B cell (primary cell): ENCODE measurements at places on chromosomes 16 and 17.

DNA sequence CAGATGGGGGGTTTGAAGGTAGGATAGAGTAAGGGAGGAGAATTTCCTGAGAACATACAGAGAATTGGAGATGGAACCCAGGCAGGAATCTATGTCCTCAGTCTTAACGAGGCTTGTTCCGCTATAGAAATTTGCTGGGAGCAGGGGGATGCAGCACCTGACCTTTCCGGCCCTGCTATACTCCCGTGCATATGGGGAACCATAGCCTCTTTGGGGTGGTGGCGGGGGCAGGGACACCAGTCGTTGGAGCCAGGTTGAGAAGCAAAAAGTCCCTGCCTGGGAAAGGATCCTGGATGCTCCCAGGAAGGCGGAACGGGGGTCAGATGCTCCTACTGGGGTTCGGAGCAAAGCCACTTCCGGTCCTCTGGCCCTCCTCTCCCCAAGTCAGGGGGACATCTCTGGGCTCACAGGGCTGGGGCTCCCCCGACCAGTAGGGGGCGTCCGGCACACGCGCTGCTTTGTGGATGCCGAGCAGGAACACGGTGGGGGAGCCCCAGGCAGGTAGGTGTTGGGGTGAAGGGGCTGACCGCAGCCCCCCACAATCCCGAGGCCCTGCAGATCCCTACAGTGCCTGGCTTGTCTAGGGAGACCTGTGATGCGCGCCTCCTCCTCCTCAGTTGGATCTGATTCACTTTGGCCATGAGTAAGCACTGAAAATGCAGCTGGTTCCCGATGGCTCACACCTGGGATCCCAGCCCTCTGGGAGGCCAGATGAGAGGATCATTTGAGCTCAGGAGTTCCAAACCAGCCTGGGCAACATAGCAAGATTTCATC, 15.5 kb upstream of the TFAP4 start:
- peaks cover 7% of the 10 kb centered on the region for H3K4me1 ChIP-seq
- H3K4me3 ChIP-seq = no peak overlapping the region
- H3K27me3 ChIP-seq = no peaks in the 10 kb centered on the region

- no peaks in the 10 kb centered on the region for H3K27me3 ChIP-seq
- DNase-seq = no peak
- peaks cover 20% of the 10 kb centered on the region for H3K4me1 ChIP-seq
- H3K36me3 ChIP-seq = no peaks in the 10 kb centered on the region
- H3K4me3 ChIP-seq = no peak overlapping the region
- no peak overlapping the region for H3K27ac ChIP-seq
Measured at GRCh38 chr16:10558746-10559641, 21.4 kb downstream of the EMP2 start.

GRCh38 chr17:82408938-82409318, 9.2 kb upstream of the HEXD start:
- no peak overlapping the region for H3K27ac ChIP-seq
- no peak for DNase-seq
- no peak overlapping the region for H3K4me3 ChIP-seq
- no peaks in the 10 kb centered on the region for H3K36me3 ChIP-seq
- H3K27me3 ChIP-seq = no peaks in the 10 kb centered on the region

- no peak for DNase-seq
- no peak overlapping the region for H3K27ac ChIP-seq
- no peak overlapping the region for H3K4me3 ChIP-seq
- H3K4me1 ChIP-seq = peaks cover 61% of the 10 kb centered on the region
- no peaks in the 10 kb centered on the region for H3K27me3 ChIP-seq
- H3K36me3 ChIP-seq = no peaks in the 10 kb centered on the region
Measured at GRCh38 chr17:76420356-76421043, 32.5 kb downstream of the UBE2O start.

DNA sequence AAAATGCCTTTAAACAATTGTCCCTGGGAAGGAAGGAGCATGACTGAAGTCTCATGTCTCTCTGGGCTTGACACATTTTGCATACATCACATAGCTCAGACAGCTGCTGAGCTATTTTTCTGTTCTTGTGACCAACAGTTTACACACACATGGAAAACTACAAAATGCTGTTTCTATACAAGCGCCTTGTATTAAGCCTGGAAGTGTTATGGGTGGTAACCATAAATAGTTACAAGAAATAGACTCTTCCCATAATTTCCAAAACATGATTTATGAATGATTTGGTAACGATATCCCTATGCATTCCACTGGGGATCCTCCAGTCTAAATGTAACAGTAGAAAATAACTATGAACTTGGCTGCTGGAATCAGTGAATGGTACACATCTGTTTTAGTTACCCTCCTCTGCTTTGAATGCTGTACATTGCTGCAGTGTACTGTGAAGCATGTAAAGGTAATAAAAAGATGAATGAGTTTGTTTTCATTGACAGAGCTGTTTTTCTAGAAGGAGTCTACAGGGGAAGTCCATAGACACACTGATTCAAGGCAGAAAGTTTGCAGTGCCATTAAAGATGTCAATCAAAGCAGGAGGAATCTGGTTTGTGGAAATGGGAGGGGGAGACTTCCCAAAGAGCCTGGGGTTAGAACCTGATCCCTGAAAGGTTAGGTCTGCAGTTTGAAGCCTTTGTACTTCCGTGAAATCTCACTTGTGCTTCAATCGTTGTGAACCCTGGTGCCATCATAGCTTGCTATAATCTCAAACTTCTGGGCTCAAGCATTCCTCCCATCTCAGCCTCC, 5.0 kb downstream of the ACSF2 start:
- no peaks in the 10 kb centered on the region for H3K27me3 ChIP-seq
- H3K4me3 ChIP-seq = no peak overlapping the region
- peaks cover 13% of the 10 kb centered on the region for H3K4me1 ChIP-seq
- peaks cover 7% of the 10 kb centered on the region for H3K36me3 ChIP-seq
- H3K27ac ChIP-seq = no peak overlapping the region

- no peaks in the 10 kb centered on the region for H3K27me3 ChIP-seq
- H3K27ac ChIP-seq = no peak overlapping the region
- DNase-seq = peak; percentile 27
- H3K4me3 ChIP-seq = no peak overlapping the region
Measured at GRCh38 chr16:58419241-58419990, 27.1 kb downstream of the GINS3 start.

DNA sequence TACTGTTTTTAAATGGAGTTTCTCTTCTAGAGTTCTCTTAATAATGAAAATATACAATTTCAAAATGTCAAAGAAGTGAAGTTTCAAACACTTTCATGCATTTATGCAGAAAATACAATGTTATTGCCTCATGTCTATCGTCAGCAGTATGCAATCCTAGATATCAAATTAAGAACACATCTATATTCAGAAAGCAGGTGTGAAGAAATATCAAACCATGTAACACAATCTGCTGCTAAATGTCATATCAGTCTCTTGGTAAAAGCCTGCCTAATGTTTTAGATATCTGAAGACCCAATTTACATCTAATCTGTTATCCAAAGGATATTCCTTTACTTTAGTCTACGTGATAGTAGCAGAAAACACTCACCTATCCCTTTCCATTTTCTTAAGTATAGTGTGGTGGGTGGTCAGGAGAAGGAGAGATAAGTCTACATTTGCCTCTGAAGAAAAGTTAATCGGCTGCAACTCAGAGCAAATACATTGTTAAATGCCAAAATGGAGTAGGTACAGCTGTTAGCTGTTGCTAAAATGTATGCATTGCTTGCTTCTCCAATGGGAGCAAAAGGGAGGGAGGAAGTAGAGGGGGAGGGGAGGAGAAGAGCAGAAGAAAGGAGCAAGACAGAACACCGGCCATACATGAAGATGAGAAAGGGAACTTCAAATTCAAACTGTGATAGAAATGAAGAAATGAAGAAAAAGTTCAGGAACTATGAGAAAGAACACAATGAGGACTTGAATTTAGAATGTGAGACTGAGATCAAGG, 64.9 kb downstream of the ITFG1 start:
- H3K4me3 ChIP-seq = no peak overlapping the region
- H3K27ac ChIP-seq = no peak overlapping the region
- H3K4me1 ChIP-seq = peaks cover 13% of the 10 kb centered on the region
- H3K36me3 ChIP-seq = no peaks in the 10 kb centered on the region

DNA sequence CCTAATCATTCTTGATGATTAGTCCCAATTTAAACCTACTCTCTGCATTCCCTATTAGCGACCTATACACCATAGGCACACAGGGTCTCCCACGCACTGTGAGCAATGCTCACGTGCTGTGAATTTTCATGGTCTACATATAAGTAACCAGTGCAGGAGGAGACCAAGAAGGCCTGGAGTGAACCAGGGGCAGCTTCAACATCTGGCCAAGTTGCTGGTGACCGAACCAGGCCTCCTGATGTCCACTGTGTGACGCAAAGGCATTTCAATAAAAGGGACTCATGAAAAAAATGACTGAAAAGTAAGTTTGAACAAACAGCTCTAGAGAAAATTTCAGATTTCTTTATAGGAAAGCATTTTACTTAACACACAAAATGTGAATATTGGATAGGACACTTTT, 107.0 kb downstream of the ZFHX3 start:
- H3K27ac ChIP-seq = no peak overlapping the region
- H3K4me1 ChIP-seq = no peaks in the 10 kb centered on the region
- no peaks in the 10 kb centered on the region for H3K36me3 ChIP-seq
- H3K4me3 ChIP-seq = no peak overlapping the region
- DNase-seq = no peak

GRCh38 chr17:44233582-44233981, 14.1 kb upstream of the UBTF start:
- H3K4me1 ChIP-seq = no peaks in the 10 kb centered on the region
- no peaks in the 10 kb centered on the region for H3K36me3 ChIP-seq
- no peak overlapping the region for H3K4me3 ChIP-seq
- no peak overlapping the region for H3K27ac ChIP-seq
- H3K27me3 ChIP-seq = no peaks in the 10 kb centered on the region

DNA sequence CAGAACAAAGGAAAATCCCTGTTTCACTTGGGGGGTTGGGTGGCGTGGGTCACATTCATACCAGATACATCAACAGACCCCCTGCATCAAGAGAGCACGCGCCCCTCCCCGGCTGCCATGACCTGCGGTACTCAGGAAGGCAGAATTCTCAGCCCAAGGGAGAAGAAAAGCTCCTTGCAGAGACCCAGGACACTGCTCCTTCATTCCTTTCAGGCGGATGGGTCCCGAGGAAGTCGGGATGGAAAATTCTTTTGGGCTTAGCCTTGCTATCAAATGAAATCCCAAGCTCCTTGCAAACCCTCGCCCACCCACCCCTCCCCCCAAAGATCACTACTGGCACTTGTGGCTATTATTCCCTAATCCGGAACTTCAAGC, 40.6 kb downstream of the HIC1 start:
- DNase-seq = no peak
- H3K36me3 ChIP-seq = no peaks in the 10 kb centered on the region
- H3K4me1 ChIP-seq = peaks cover 8% of the 10 kb centered on the region
- H3K4me3 ChIP-seq = no peak overlapping the region
- no peak overlapping the region for H3K27ac ChIP-seq

- no peak overlapping the region for H3K4me3 ChIP-seq
- peaks cover 7% of the 10 kb centered on the region for H3K4me1 ChIP-seq
- peaks cover 9% of the 10 kb centered on the region for H3K27me3 ChIP-seq
Measured at GRCh38 chr17:32941419-32942032, 13.6 kb downstream of the TMEM98 start.

GRCh38 chr17:13131225-13131624, 113.4 kb upstream of the ELAC2 start:
- H3K4me1 ChIP-seq = no peaks in the 10 kb centered on the region
- no peaks in the 10 kb centered on the region for H3K36me3 ChIP-seq
- H3K27ac ChIP-seq = no peak overlapping the region
- no peak overlapping the region for H3K4me3 ChIP-seq
- no peak for DNase-seq

GRCh38 chr17:705863-706262, 8.8 kb downstream of the VPS53 start:
- H3K36me3 ChIP-seq = peaks cover 6% of the 10 kb centered on the region
- H3K27ac ChIP-seq = no peak overlapping the region
- no peak for DNase-seq
- no peaks in the 10 kb centered on the region for H3K27me3 ChIP-seq

- H3K4me1 ChIP-seq = peaks cover 18% of the 10 kb centered on the region
- H3K4me3 ChIP-seq = no peak overlapping the region
- H3K27ac ChIP-seq = no peak overlapping the region
Measured at GRCh38 chr17:15942207-15942833, 2.6 kb upstream of the ADORA2B start.

GRCh38 chr17:62797959-62798358, 10.2 kb downstream of the MARCHF10 start:
- no peak overlapping the region for H3K27ac ChIP-seq
- H3K36me3 ChIP-seq = no peaks in the 10 kb centered on the region
- H3K27me3 ChIP-seq = peaks cover 9% of the 10 kb centered on the region
- H3K4me1 ChIP-seq = peaks cover 9% of the 10 kb centered on the region
- no peak overlapping the region for H3K4me3 ChIP-seq

DNA sequence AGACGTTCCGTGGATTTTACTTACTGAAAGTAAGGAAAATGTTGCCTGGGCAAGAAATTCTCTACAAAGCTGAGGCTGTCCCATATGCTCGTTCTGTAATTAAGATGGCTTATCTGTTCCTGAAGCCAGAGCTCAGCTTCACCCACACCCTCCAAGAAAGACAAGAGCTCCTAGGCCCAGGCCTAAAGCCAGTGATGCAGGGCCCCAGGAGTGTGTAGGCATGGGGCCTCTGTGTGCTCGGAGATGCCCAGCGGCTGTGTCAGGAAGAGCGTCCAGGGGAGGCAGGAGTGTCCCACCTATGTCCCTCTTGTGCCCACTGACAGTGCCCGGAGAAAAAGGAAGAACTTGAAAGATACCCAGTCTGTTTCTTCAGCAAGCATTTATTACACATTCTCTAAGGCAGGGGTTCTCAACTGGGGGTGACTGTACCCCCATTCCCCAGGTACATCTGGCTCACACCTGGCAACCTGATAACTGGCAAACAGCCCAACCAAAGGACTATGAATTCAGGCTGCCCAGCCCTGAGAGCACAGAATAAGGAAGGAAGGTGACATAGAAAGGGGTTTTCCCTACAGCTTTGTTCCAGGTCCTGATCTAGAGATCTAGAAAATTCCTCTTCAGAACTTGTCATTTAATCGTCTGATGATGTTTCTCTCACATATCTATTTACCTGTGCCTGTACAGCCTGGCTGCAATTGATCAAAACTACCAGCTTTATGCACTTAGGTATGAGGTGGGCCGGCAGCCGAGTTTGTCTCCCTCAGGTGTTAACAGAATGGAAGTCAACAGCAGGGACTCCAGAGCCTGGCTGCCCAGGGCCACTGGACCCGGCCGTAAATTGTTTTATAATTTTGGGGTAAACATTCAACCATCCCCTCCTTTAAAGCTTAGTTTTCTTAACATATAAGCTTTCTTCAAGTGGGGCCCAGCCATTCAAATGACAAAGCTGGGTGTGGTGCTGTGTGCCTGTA, 12.0 kb downstream of the SNN start:
- no peaks in the 10 kb centered on the region for H3K27me3 ChIP-seq
- H3K4me1 ChIP-seq = peaks cover 100% of the 10 kb centered on the region
- no peaks in the 10 kb centered on the region for H3K36me3 ChIP-seq
